ENCODE measurements at places on chromosomes 7 and 10. TPM values are rescaled to one million over a fixed set of nuclear protein-coding genes. Genes with fewer than 3 reads are reported as not detected.

The CDH23 gene
- 1.7 TPM for total RNA-seq

The C10orf105 gene
- total RNA-seq = 0.68 TPM

The TRIL gene
- total RNA-seq = not detected

The ZNF804B gene
- total RNA-seq = not detected

The ASIC3 gene
- total RNA-seq = 7.6 TPM

The EN2 gene
- not detected for total RNA-seq

The ENTPD7 gene
- 2.9 TPM for total RNA-seq
